ENCODE measurements at places on chromosomes 2 and 18.
A peak's percentile ranks its signal among the peaks of the same experiment; 100 is the strongest.

DNA sequence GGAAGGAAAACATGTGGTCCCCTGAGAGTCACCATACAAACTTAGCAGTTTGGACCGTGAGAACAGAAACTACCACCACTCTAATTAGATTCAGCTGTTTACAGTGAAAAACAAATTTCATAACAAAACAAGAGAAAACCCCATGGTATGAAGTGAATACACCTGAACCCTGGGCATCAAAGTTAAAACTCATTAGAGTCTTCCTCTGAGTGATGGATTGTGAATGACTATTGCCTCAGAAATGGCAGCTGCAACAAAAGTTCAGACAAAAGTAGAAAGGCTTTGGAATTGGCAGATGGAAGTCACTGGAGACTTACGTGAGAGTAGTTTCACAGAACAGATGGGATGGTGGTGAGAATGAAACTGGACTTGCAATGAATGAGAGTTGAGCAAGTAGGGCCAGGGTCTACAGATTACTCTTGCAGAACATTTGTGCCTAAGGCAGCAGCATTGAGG lies 98.0 kb downstream of the AAK1 start:
- DNase-seq = no peak

GRCh38 chr2:181672255-181673008 lies 7.9 kb downstream of the NEUROD1 start:
- DNase-seq = no peak

DNA sequence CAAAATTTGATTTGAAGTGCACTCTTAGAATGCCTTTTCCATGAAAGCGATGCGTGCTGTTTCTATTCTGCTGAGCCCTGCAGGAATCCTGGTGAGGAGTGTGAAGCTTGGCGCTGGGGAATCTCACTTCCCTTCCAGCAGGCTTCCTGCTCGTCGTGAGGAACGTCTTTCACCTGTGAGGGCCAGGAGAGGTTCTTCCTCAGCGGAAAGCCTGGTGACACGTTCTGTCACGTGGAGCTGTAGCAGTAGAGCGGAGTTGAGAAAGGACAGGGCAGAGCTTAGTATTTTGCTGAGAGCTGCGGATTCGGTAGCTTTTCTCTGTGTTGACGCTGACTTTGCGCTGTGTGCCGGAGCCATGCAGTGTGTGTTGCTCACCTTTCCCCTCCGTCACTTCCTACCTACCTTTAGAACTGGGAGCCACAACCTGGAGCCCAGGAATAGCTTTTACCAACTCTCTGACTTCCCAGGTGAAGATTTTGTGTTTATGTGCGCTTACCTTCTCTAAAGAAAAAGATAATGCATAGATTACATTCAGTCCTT lies 294.8 kb downstream of the PTGR3 start:
- no peak for DNase-seq

DNA sequence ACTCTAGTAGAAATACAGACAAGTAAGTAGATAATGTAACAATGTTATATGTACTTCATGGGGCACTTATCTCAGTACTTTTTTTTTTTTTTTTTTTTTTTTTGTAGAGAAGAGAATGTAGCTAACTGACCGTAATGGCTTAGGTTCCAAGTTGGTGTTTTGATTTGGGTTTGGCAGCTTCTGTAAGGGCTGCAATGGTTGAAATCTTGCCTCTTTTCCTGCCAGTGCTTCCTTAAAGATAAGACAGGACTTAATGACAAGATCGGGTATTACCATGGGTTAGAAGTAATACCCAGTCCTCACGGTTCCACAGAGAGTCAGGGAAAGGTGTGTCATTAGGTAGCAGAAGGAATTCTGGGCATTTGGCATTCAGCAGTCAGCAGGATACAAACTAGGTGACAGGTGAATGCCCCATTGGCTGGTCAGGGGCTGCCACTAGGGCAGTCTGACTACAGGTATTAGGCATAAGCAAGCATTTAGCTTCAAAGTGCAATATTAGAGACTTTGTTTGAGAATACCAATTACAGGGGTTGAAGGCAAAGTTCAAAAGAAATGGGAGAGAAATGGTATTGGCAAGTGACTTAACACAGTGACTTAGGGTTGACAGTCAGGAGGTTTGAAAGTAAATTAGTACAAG lies 189.4 kb upstream of the RND3 start:
- DNase-seq = no peak

DNA sequence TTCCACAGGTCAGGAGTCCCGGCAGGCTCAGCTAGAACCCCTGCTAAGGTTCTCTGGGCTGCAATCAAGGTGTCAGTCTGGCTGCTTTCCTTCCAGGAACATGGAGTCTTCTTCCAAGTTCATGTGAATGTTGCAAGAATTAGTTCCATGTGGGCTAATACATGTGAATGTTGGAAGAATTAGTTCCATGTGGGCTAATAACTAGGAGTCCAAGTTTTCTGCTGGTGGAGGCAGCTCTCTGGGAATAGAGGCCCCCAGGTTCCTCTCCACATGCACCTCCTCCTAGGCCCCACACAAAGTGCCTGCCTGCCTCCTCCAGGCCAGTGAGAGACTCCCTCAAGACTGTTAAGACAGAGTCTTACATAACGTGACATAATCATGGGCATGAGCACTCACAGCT lies 140.8 kb upstream of the SLC35G4 start:
- no peak for DNase-seq

- DNase-seq = no peak
These were observed 81.1 kb upstream of the CD226 start for GRCh38 chr18:70028734-70029133.

- DNase-seq = no peak
These were observed 2.7 kb downstream of the COLEC11 start for GRCh38 chr2:3597567-3597966.

DNA sequence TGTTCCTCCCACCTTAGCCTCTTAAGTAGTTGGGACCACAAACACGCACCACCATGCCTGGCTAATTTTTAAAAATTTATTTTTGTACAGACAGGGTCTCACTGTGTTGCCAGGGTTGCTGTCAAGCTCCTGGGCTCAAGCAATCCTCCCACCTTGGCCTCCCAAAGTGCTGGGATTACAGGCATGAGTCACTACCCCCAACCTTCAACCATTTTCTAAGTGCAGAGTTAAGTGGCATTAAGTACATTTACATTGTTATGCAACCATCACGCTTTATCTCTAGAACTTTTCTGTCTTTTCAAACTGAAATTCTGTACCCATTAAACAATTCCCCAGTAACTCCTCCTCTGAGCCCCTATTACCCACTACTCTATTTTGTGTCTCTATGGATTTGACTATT lies 45.9 kb upstream of the AFF3 start:
- no peak for DNase-seq

DNA sequence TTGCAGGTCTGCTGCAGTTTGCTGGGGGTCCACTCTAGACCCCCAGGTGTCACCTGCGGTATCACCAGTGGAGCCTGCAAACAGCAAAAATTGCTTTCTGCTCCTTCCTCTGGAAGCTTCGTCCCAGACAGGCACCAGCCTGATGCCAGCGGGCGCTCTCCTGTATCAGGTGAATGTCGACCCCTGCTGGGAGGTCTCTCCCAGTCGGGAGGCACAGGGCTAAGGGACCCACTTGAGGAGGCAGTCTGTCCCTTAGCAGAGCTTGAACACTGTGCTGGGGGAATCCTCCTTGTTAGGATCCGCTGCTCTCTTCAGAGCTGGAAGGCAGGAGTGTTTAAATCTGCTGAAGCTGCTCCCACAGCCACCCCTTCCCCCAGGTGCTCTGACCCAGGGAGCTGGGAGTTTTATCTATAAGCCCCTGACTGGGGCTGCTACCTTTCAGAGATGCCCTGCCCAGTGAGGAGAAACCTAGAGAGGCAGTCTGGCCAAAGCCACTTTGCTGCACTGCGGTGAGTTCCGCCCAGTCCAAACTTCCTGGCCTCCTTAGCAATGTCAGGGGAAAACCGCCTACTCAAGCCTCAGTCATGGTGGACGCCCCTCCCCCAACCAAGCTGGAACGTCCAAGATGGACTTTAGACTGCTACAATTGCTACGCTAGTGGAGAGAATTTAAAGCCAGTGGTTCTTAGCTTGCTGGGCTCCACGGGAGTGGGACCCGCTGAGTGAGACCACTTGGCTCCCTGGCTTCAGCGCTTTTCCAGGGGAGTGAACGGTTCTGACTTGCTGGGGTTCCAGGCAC lies 652.5 kb downstream of the KCNJ3 start:
- DNase-seq = no peak

DNA sequence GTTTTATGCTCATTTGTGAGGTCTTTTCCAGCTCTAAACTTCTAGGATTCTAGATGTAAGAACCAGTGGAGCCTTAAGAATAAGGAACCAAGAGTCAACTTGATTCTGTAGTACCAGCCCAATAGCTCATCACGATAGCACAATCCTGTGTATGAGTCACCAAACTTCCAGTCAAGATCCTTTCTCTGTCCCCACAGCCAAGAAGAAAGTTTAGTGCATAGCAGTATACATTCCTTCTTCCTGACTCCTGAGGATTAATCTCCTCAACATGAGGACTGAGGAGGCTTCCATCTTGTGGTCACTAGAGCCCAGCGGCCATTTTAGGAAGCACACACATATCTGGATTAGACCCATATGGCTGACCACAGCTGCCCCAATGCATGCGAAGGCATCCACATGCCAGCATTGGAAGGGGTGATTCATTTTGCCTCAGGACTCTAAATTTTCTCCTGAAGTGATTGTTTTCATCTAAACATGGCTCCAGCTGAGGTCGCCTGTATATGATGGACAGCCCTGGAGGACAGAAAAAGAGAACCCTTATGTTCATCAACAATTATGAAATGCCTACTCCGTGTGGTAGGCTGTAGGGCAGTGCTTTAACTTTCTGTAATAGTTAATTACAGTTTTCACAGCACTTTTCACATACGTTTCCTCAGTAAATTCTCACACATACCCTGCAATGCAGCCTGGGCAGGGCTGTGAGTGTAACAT lies 53.5 kb downstream of the RASGRP3 start:
- DNase-seq = peak; percentile 28

GRCh38 chr2:77018219-77018618 lies 504.0 kb downstream of the LRRTM4 start:
- no peak for DNase-seq

- peak; percentile 85 for DNase-seq
These were observed 38.7 kb downstream of the MCFD2 start for GRCh38 chr2:46876741-46877384.

- peak; percentile 59 for DNase-seq
These were observed 25.8 kb downstream of the FARP2 start for GRCh38 chr2:241381872-241382271.

DNA sequence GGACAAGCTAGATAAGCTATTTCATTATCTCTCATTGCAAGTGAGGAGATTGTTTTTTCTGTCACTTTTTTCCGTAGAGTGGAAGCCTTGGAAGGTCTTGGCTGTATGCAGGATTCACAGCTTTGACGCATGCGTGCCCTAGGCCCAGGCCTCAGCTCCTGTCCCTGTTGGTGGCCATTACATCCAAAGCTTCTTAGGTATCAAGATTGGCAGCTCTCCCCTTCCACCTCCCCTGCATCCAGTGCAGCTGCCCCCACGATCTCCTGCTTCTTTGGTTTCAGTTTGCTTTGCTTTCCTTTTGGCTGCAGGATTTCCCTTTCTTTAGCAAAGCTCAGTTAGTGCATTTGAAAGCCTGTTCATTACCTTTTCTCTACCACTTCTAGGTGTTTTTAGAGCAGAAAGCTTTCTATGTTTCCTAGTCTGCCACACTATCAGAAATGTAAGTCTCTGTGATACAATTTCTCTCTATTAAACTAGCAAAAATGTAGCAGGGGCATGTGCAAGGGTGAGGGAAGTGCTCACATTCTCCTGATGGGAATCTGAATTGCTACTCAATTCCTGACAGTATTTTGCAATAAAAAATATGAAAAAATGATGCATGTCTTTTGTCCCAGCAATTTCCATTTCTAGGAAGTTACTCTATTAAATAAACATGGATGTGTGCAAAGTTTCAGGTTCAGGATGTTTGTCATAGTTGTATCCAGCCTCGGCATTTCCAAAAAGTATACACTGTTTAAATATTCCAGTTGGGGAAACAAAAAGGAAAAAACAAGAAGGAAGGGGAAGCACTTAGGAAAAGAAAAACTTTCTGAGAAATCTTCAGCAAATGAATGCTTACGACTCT lies 91.2 kb downstream of the LIPG start:
- no peak for DNase-seq

DNA sequence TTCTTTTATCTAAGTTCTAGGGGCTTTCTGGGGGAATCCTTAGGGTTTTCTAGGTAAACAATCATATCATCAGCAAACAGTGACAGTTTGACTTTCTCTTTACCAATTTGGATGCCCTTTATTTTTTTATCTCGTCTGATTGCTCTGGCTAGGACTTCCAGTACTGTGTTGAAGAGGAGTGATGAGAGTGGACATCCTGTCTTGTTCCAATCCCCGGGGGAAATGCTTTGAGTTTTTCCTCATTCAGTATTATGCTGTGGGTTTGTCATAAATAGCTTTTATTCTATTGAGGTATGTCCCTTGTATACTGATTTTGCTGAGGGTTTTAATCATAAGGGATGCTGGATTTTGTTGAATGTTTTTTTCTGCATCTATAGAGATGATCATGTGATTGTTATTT lies 549.5 kb downstream of the EPHA4 start:
- no peak for DNase-seq

- no peak for DNase-seq
These were observed 30.0 kb downstream of the MRPL35 start for GRCh38 chr2:86229221-86229620.

- DNase-seq = no peak
These were observed 251.4 kb upstream of the ZEB2 start for GRCh38 chr2:144771348-144771747.

DNA sequence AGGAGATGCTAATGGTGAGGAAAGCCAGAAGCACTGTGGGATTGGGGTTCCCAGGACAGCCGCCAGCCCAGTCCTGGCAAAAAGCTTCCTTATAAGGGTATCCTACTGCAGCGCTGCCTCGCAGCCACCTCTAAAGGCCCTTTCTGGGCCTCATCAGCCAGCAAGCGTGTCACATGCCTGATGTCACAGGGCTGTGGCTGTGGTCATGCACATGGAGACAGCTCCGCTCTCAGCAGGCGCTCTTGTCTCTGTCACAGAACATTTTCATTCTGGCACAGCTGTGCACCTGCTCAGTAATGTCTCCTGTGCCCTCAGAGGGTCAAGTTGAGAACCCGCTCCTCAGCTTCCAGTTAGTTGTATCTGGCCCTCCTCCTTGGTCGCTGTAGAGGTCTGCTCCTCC lies 17.7 kb upstream of the MAL start:
- no peak for DNase-seq

DNA sequence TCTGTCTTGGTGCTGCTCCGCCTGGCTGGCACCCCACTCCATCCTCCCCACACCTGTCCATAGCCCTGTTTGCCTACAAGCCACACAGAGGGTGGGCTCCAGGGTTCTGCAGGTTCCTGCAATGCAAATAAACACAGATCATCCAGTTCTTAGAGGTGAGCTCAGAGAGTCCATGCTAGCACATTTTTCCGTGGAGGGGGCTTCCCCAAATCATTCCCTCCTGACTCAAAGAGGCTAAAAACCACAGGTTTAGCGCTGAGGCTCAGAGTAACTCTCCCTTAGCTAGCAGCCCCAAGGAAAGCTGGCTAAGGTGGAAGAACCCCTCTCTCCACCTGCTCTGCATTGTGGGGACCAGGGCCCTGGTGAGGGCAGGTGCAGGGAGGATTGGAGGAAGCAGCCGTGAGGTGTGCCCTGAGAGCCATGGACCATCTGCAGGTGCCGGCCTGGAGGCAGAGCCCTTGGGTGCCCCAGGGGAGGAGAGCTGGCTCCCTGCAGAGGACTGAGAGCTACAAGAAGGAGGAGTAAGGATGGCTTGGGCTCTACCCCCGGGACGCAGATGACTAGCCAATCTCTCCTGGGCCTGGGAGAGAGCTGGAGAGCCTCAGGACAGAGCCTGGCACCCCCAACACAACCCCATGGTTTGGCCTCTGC lies 23.8 kb upstream of the TEX44 start:
- no peak for DNase-seq

Data from dermis blood vessel endothelial cell (primary cell).